ENCODE measurements at places on chromosomes 7 and 10.

- DNase-seq: no peak
These were observed 17.1 kb upstream of the ZNF800 start for GRCh38 chr7:127409629-127410028.

- peak; percentile 92 for DNase-seq
These were observed at the start of gene CCDC136 for GRCh38 chr7:128791121-128791971. Gene CCDC136, plus strand, starts transcription at chr7:128791968. Its CDS starts 444 bp downstream, at chr7:128792412.

DNA sequence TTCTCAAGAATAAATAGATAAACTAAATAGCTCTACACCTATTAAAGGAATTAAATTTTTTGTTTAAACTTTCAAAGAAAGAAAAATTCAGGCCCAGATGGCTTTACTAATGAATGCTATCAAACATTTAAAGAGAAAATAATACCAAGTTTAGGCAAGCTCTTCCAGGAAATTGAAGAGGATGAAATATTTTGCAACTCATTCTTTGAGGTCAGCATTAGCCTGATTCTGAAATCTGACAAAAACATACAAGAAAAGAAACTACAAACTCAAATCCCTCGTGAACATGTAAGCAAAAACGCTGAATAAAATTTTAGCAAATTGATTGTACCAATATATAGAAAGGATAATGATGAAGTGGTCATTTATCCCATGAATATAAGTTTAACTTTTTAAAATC, 93.4 kb downstream of the RTKN2 start:
- DNase-seq: no peak

- DNase-seq: no peak
These were observed 25.6 kb downstream of the ZNF783 start for GRCh38 chr7:149287622-149288021.

GRCh38 chr10:97574374-97575126, 2.0 kb downstream of the ANKRD2 start:
- DNase-seq: no peak

DNA sequence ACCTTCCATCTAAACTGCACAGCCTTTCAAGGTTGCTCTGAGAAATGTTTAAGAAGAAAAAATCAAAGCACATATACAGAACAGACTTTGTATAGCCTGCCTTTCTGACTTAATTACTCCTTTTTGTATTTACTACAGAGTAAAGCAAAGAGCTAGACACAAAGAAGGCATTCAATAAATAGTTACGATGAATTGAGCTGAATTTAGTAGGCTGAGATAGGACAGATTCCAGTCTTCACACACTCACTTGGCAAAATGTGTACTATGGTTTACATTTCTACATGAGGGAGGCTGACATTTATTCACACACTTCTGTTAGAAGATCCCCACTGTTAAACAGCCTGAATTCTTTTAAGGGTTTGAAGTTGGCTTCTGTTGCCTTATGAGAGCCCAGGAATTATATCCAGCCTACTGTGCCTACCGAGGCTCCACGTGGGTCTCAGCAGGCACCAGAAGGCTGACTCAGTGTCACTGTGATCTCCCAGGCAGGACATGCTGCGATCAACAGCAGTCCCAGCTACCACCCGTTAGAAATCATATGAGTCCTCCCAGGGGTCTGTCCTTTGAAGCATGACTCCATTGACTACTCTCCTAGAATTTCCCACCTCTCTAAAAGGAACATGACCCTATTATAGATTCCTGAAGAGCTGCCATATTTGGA, 24.5 kb upstream of the SLC25A13 start:
- DNase-seq: peak; percentile 29

DNA sequence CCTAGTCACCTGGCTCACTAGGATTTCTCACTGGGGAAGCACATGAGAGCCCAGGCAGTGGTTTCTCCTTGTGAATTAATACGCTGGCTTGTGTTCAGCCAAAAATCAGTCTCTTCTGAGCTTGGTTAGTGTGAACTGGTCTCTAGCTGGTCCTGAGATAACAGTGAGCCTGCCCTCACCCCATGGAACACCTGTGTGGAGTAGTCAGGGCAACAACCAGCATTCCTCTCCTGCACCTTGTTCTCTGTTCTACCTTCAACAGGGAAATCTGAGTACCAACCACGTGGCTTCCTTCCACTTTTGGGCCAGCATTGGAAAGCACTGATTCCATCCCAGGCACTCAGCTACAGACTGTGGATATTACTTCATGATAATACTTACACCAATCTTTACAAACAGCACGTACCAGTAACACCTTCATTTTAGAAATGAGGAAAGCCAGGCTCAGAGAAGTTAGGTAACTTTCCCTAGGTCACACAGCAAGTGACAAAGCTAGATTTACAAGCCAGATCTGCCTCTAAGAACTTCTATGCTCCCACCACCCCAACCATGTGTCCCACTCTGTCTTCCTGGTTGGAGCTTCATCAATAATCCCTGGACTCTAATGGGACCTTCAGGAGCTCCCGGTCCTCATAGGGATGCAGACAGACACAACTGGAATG, 106.6 kb downstream of the GRID1 start:
- DNase-seq: no peak

GRCh38 chr10:123563994-123564393, 102.2 kb upstream of the GPR26 start:
- DNase-seq: no peak

DNA sequence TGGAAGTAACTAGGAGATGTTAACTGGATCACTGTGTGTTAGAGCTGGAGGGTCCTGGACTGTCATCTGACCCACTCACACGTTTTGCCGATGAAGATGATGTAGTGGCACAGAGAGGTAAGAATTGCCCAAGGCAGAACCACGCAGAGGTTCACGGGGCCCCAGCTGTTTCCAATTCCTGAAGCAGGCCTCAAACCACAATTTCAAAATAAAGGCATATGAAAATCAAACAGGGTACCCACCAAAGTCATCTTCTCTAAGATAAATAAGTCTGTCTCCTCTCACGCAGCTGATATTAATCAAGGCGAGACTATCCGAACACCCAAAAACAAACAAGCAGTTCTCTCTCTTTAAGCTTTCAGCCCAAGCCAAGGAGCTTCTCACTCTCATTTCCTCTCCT, 113.3 kb upstream of the JCAD start:
- no peak for DNase-seq

GRCh38 chr7:86320889-86321288, 322.8 kb upstream of the GRM3 start:
- DNase-seq: no peak

GRCh38 chr7:117623606-117624005, 143.8 kb downstream of the CFTR start:
- DNase-seq: no peak

GRCh38 chr7:125445836-125446235, 516.2 kb upstream of the POT1 start:
- no peak for DNase-seq

- DNase-seq: peak; percentile 84
These were observed 62.1 kb upstream of the STEAP1B start for GRCh38 chr7:22561895-22562593.
